ENCODE measurements at places on chromosomes 3 and 15.

DNA sequence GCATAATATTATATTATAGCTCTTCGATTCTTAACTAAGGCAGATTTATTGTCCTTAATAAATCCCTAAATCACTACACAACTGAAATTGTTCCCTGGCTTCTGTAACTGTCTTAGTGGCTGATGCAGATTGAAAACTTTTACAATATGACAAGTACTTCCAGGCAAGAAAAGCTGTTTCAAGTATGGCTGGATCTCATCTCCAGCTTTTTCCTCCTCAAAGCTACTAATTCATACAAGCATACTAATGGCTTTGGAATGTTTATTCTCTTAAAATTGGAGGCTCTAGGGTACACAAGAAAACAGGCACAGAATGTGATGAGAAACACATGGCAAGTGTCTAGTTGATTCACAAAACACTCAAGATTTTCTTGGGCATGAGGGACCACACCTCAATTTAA is 351.5 kb upstream of the ICE2 start:
- no peak for DNase-seq

GRCh38 chr3:155957412-155957880 is 87.0 kb downstream of the GMPS start:
- DNase-seq = no peak

- DNase-seq = no peak
These were observed 53.4 kb downstream of the SMAD6 start for GRCh38 chr15:66755298-66756068.

DNA sequence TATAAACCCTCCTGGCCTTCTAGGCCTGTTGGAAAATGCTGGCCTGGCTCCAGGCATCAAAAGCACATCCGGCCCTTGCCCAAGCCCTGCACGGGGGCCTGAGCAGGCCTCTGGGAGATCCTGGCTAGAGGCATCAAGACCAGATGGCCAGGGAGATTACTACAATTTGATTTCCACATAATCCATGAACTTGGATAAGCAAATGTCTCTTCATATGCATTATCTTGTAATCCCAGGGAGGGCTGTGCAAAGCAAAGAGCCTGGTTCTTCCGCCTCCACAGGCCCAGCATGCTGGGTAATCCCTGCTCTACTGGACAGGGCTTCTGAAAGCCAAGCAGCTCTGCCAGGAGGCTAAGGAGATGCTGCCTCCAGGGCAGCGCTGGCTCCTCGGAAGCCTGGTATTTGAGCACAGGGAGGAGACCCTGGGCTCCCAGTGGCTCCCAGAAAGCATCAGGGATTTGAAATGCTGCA is 18.2 kb downstream of the MRPL46 start:
- no peak for DNase-seq

GRCh38 chr3:54133196-54133595 is 10.8 kb downstream of the CACNA2D3 start:
- no peak for DNase-seq

- no peak for DNase-seq
These were observed 105.0 kb upstream of the GOLGA6L6 start for GRCh38 chr15:20646529-20647142.

- no peak for DNase-seq
These were observed 13.8 kb downstream of the TLNRD1 start for GRCh38 chr15:81014446-81015093.

DNA sequence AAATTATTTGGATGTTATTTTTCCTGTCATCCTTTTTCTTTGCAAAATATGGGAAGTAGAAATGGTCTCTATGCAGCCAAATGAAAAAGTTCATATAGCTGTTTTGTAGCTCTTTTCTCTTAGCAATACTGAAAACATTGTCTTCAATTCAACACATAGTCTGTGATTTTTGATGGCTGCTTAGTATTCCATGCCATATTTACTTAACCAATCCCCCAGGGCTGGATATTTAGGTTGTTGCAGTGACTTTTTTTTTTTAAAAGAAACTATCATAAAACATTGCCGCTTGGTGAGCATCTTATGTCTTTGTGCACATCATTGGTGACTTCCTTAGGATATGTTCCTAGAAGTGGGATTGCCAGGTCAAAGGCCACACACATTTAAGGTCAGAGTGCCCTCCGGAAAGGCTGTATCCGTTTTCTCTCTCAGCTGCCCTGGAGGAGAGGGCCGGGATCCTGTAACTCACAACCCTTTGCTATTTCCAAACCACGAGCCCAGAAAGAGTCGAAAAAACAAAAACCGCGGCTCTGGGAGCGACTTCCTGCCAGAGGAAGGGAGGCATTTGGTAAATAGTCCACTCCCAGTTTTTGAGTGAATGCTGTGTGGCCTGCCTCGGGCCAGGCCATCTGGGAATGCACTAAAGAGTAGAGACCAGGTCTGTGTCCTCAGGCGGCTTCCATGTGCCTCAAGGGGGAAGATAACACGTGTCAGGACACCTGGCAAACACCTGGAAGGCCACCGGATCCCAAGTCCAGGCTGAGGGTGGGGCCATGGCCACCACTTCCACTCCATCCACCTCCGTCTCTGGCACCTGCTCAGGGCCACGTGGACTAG is 41.9 kb downstream of the SMAD6 start:
- DNase-seq = no peak

GRCh38 chr3:180808823-180809575 is 103.5 kb upstream of the FXR1 start:
- no peak for DNase-seq

DNA sequence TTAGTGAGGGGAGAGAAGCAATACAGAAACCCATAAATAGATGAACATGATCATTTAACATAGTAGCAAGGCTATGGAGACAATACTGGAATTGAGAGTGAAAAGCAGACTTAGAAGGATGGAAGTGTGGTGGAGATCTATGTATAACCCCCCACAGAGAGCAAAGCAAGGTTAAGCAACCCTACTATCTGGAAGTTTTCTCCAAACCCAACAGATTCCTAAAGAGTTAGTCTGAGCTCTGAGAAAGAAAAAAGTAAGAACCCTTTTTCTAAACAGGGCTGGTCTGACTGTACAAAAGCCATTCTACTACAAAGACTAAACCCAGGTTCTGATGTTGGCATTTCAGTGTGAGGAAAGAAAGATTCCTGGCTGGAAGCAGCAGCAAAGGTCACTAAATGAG is 153.2 kb downstream of the WNT5A start:
- DNase-seq = no peak

DNA sequence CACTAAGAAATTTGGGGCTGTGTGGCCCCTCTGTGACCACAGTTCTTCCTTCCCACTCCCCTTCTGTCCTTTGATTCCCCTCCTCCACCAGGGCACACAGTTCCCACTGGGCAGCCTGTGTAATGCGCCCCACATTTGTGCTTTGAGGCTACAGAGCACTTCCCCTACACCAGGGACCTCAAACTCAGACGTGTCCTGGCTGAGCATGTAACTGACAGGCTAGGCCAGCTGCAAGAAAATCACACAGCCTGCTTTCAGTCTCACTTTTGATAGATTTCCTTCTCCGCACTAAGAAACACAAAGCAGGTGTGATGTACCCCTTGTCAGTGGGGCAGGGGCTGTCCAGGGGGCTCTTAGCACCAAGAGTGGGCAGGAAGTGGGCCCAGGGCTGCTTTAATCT is 29.6 kb downstream of the PRKCD start:
- no peak for DNase-seq

- DNase-seq = no peak
These were observed 43.1 kb upstream of the FNDC3B start for GRCh38 chr3:171996178-171996817.

GRCh38 chr15:50148362-50148963 is 29.4 kb upstream of the ATP8B4 start:
- DNase-seq = no peak

- DNase-seq = no peak
These were observed 14.9 kb upstream of the CELF6 start for GRCh38 chr15:72334842-72335241.

- no peak for DNase-seq
These were observed 337.8 kb downstream of the LRRC3B start for GRCh38 chr3:26960382-26960781.

DNA sequence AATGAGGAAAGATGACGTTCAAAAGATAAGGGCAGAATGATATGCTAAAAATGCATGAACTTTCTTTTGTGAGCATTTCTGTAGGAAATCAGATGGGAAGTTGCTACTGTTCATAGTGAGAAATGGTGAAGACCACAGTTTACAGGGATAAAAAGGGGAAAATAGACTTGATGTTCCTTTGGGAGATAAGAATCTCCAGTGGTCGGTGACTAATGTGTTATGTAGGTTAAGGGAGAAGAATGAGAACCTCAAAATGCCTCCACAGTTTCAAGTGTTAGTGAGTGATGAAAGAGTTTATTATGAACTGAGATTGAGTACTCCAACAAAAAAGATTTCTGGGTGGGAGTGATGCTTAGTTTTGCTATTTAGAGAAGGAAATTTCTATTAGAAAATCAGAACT is 247.2 kb downstream of the LSAMP start:
- no peak for DNase-seq

DNA sequence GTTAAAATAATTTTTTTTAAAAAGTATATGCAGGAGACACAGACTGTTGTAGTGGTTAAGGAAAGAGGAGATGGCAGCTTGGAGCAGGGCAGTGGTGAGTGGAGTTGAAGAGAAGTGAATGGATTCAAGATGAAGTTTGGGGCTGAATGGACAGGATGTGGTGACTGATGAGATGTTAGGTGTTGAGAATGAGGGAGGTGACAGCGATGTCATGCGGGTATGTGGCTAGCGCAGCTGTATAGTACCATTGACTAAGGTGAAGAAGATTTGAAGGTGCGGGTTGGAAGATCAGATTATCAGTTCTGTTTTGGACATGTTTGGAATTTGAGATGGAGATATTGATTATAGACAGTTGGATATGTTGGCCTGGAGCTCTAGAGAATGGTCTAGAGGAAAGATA is 20.1 kb downstream of the FBXO22 start:
- DNase-seq = no peak

DNA sequence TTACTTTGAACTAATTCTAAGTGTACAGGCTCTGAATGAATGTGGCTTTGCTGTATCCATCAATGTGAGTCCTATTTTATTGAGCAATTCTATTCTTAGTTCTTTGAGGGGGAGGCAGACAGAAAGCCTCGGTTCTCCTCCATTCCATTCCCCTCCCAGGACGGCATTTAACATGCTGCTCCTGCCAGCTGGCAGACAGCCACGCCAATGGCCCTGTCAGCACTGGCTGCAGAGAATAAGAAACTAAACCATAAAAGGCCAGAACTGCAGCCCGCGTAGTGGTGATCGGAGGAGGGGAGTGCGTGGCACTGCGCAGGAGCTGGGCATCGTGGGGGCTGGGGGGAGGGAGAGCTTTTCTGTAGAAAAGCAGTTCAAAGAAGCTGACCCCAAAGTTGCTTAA is 76.0 kb upstream of the HACD2 start:
- no peak for DNase-seq

- DNase-seq = no peak
These were observed 1046.6 kb upstream of the CFAP20DC start for GRCh38 chr3:60096403-60096802.

DNA sequence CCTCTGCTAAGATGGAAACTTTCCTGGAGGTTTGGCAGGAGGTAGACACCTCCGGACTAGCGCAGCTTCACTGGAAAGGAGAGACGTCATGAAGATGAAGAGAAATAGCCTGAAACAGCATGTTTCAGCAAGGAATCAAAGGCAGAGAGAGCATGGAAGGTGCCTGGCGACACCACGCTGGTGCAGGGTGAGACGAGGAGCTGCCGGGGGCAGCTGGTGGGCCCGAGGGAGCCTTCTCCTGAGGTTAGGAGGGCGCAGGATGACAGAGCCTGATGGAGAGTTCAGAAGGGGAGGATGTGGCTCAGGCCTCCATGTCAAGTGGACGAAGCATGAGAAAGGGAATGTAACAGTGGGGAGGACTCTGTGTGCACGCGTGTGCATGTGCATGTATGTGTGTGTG is 113.6 kb downstream of the TPRA1 start:
- no peak for DNase-seq

DNA sequence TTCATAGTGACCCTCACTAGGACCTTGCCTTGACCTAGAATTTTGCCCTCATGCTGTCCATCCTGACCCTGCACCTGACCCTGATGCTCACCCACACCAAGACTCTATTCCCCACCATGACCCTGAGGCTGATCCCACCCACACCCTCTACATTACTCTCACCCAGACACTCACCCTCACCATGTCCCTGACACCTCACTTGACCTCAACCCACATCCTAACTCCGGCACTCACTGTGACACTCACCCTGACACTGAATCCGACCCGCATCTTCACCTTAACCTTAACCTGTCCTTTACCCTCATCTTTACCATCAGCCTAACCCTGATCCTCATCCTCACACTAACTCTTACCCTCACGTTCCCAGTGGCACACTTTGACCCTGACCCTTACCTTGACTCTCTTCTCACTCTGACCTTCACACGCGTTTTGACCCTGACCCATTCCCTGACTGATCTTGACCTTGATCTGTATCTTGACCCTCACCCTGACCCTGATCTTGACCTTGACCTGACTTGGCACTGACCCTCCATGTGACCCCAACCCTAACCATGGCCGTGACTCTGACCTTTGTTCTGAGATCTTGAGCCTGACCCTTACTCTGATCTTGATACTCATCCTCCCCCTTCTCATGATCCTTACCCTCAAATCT is 22.2 kb upstream of the SLC25A26 start:
- no peak for DNase-seq

DNA sequence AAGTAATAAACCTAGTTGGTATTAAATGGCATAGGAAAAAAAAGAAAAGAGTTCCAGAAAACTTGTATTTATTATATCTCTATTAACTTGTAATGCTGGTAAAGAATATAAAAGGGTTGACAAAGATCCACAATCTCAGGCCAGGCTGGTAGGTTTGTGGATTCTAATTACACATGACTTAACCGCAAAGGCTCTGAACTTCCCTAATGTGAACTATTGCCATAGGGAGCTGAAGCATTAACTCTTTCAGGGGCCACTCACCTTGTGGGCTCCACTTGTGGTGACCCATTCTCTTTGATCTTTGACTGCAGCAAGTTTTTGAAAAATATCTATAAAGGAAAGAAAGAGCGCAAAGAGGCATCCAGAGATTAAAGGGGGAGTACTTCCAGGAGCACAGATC is 58.5 kb downstream of the NEK10 start:
- no peak for DNase-seq

DNA sequence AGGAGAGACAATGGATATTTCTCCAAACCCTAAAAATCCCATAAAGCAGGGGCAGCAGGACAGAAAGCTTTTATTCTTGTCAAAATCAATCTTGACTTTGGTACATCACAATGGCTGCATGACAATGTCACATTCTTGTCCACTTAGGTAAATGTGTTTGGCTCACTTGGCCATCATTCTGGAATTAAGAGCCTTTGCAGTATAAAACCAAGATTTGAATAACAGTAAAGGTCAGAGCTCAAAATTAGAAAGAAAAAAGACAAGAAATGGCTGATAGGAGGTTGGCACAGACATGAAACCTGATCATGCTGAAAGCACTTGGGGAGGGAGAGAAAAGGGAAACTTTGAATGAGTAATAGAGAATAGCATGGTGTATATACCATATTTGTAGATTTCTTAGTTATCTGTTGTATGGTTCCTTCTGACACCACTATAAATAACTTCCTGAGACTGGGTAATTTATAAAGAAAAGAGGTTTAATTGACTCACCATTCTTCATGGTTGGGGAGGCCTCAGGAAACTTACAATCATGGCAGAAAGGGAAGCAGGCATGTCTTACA is 158.5 kb upstream of the SGO1 start:
- no peak for DNase-seq

- DNase-seq = no peak
These were observed 159.7 kb upstream of the MBNL1 start for GRCh38 chr3:152109038-152109437.

Measured in stimulated activated CD4-positive, alpha-beta T cell treated with anti-CD3 and anti-CD28 coated beads, Interleukin-15, amount 100 ng/mL, for 1 hour (primary cell).